ENCODE measurements at places on chromosomes 12 and 14.

DNA sequence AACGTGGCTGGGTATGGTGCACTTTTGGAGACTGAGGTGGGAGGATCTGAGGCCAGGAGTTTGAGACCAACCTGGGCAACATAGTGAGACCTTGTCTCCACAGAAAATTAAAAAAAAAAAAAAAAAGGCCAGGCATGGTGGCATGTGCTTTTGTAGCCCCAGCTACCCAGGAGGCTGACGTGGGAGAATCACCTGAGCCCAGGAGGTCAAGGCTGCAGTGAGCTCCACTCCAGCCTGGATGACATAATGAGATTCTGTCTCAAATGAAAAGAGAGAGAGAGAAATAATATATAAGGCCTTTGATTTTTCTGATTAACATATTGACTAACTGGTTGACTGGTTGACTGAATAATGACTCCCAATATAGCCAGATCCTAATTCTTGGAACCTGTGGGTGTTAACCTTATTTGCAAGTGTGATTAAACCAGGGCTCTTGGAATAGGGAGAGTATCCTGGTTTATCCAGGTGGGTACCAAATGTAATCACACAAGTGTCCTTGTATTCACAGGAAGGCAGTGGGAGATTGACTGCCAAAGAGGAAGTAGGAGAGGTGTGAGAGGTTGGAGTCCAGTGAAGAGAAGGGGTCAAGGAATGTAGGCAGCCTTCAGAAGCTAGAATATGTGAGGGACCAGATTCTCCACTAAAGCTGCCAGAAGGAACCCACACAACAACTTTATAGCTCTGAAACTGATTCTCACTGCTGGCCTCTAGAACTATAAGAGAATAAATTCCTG, 12.0 kb downstream of the YY1 start:
- DNase-seq: no peak

DNA sequence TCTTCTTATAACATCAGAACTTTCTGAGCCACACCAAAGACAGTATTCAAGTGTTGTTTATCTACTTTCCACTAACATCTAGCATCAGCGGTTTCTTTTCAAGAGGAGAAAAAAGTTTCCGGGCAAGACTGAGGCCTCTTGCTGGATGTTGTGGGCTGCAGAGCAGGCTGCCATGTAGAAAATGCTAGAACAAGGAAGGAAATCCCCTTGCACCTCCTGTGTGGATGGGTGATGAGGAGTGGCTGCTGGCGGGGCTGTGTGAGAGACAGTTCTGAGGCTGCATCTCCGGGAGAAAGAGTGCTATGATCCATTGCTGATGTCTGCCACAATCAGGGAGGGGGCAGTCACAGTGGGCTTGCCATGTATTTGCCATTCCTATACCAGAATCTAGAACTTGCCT, 37.8 kb upstream of the PPP1CC start:
- DNase-seq: no peak

DNA sequence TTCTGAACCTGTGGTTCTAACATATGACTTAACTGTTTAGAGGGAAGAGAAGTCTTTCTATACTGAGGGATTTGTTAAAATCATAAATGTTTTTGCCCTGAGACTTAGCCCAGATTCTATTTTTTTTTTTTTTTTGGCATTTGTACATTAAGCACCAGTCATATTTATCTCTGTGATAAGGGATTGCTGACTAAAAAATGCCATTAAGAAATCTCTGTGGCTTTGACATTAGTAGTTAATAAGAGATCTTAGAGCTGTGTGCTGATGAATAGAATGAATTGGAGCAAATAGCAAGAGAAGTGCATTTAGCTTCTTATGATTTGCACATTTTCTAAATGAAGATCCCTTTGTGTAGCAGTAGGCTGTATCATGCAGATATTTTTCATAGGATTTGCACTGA, 32.5 kb downstream of the NFYB start:
- DNase-seq: no peak

DNA sequence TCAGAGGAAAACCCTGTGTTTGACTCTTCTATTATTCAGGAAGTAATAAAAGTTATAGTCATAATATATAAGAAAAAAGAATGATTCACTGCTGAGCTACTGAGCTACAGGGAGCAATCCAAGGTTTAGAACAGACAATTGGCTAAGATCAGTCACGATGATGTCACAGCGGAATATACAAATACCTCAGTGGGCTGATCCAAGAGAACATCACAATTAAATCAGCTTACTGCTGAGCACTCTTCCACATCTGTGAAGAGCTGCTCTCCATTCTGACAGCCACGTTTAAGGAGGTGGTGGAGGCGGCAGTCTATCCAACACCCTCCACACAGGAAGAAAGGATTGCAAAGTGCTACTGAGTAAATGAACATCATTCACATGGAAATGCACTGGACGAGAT, 271.0 kb downstream of the APAF1 start:
- no peak for DNase-seq

DNA sequence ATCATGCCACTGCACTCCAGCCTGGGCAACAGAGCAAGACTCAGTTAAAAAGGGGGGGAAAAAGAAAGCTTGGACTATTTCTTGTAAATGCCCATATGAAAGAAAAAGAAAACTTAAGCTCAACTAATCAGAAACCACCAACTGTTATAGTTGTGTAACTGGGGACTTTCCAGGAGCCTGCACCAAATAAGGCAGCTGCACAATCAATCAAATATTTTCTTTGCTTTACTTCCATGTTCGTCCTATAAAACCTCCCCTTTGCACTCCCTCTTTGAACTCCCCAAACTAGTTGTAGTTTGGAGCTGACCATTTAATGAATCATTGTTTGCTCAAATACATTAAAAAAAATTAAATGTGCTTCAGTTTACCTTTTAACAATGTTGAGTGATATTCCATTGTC, 54.9 kb downstream of the OTOGL start:
- no peak for DNase-seq

DNA sequence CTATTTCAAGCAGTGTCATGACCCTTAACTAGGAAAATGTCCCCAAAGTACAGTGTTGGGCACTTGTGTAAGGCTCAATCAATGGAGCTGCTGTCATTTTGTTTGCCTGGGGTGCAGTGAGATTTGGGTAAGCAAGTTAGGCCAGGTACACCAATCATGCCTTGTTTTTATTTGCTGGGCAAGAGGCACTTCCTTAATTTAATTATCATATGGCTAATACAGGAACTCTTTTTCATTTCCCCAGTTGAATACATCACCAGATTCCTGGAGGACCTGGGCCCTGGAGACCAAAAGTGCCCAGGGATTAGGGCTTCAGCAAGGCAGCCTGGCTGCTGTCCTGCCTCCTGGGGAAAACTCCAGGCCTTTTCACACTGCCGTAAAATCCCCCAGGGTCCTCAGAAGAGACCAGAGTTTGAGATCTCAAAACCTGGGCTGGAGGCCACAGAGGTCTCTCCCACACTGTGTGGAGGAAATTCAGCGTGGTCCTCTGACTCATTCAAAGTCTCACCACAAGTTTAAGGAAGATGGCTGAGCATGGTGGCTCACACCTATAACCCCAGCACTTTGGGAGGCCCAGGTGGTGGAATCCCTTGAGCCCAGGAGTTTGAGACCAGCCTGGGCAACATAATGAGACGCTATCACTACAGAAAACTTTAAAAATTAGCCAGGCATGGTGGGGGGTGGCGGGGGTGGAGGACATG, 28.4 kb upstream of the FOXN3 start:
- DNase-seq: no peak

DNA sequence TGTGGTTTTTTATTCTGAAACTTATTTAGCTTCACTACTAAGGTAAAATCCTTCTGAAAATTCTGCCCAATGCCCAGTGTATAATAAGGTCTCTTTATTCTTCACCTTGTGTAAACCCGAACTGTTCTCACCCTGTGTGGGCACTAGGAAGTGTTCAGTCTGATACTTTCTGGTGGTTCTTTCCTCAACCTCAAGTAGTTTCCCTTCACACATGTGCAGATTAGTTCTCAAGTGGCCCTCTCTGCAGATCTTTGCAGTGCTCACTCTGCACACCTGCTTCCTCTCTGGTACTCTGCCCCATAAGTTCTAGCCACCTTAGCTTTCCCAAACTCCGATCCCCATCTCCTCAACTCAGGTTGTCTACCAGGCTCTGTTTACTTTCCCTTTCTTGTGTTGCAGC, 61.6 kb downstream of the RAD51B start:
- no peak for DNase-seq

- DNase-seq: no peak
Measured at GRCh38 chr14:100159094-100159864, at the start of gene DEGS2. Gene DEGS2 (minus strand): TSS chr14:100159645. CDS start chr14:100159587, 58 bp downstream.

DNA sequence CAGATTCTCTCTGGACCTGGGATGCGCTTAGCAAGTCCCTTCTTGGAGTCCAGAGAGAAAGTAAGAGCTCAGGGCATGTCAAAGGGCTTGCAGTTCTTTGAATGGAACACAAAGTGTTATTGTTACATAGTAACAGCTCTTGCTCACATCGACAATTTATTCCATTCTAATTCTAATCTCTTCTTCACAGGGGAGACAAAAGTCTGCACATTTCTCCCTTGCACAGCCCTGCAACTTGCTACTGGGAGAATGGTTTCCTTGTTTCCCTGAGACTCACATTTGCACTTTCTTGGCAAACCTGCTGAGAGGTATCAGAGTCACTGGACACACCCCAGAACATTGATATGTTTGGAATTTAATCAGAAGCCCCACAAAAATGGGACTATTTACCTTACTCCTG, 209.9 kb upstream of the IGF1 start:
- DNase-seq: no peak

GRCh38 chr12:40202095-40203059, 22.4 kb upstream of the LRRK2 start:
- no peak for DNase-seq

GRCh38 chr12:54411391-54412241, 7.5 kb downstream of the ITGA5 start:
- DNase-seq: no peak

GRCh38 chr14:22994762-22995275, 12.5 kb upstream of the AJUBA start:
- peak; percentile 67 for DNase-seq

- no peak for DNase-seq
Measured at GRCh38 chr14:103384450-103385151, 614 bp upstream of the MARK3 start.

- DNase-seq: no peak
Measured at GRCh38 chr12:80778005-80778541, 61.4 kb downstream of the MYF5 start.

GRCh38 chr12:51051787-51052186, 3.7 kb downstream of the LETMD1 start:
- no peak for DNase-seq

- no peak for DNase-seq
Measured at GRCh38 chr12:80504389-80505163, 60.5 kb downstream of the PTPRQ start.

- DNase-seq: no peak
Measured at GRCh38 chr12:12722435-12723148, 5.4 kb downstream of the CDKN1B start.

- no peak for DNase-seq
Measured at GRCh38 chr12:69978020-69978419, 153.0 kb downstream of the MYRFL start.

DNA sequence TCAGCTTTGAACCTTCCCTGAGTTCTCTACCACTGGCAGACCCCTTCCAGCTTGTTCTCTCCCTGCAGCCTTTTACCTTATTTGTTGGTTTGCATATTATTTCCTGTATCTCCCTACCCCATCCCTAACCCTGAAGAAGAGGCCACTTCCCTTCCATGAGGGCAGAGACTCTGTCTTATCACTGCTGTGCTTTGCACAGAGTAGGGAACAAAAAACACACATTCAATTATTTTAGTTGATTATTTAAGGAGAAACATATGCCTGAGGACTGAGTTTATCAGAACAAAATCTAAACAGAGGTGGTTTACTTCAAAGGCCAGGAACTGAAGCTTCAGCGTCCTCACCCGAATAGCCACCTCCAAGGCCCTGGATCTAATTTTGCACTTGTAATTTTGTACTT, 111.7 kb upstream of the RFLNA start:
- DNase-seq: no peak

DNA sequence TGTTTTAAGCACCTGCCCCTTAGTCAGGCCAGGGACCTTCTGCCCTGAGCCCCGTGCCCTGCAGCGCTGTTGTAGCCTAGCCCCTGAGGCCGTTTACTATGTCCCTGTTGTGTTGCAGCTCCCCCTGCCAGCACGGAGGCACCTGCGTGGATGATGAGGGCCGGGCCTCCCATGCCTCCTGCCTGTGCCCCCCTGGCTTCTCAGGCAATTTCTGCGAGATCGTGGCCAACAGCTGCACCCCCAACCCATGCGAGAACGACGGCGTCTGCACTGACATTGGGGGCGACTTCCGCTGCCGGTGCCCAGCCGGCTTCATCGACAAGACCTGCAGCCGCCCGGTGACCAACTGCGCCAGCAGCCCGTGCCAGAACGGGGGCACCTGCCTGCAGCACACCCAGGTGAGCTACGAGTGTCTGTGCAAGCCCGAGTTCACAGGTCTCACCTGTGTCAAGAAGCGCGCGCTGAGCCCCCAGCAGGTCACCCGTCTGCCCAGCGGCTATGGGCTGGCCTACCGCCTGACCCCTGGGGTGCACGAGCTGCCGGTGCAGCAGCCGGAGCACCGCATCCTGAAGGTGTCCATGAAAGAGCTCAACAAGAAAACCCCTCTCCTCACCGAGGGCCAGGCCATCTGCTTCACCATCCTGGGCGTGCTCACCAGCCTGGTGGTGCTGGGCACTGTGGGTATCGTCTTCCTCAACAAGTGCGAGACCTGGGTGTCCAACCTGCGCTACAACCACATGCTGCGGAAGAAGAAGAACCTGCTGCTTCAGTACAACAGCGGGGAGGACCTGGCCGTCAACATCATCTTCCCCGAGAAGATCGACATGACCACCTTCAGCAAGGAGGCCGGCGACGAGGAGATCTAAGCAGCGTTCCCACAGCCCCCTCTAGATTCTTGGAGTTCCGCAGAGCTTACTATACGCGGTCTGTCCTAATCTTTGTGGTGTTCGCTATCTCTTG, 7.6 kb downstream of the DLK1 start:
- DNase-seq: no peak

DNA sequence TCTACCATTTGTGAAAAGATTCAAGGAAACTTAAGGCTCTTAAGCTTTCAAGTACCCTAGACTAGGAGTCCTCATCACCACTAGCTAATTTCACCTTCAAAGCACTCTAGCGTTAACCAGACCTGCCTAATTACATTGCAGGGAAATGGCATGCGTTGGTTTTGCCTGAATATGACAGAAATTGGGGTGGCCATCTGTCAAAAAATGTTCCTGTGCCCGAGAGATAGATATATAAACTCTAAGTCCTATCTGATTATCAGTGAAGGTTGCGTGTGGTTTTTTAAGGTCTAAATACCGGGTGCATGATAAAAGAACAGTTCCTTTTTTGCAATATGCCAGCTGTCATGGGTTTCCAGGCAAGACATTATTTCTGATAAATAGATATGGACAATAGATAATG, 48.3 kb downstream of the SPRING1 start:
- DNase-seq: no peak

- DNase-seq: no peak
Measured at GRCh38 chr12:104641862-104642261, 185.1 kb downstream of the CHST11 start.

Measured in ELF-1 (cell line).